ENCODE measurements at places on chromosomes 5 and 9. TPM values are rescaled to one million over a fixed set of nuclear protein-coding genes. Genes with fewer than 3 reads are reported as not detected.

DNA sequence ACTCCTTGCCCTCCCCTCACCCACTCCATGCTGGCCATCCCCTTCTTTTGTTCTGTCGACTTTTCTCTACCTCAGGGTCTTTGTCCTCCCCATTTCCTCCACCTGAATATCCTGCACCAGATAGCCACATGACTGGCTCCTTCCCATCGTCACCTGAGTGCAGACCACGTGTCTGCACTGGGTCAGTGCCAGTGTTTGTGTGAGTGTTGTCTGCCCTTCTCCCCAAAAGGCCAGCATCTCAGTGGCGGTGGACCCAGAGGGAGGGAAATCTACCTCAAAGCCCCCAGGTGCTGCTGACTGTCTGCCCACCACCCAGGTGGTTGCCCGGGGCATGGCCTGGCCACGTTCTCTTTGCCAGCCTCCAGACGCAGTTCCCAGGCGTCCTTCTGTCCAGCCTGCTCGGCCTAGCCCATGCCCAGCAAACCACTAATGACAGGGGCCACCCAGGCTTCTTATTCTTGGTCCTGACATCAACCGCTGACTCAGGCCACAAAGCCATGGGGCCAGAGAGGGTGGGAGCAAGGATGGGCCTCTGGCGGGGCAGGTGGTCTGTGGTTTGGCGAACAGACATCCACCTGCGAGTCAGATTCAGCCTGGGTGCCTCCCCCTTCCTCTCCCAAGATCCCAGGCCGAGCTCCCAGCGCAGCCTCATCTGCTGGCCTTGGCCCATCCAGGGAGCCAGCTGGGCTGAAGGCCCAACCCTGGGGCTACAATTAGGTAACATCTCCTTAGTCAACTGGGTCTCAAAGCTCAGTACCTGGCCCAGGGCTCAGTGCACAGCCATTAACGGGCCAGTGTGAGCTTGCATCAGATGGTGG, 5.5 kb upstream of the NINJ1 start:
- H3K36me3 ChIP-seq, result peaks cover 3% of the 10 kb centered on the region
- H3K4me1 ChIP-seq, result peaks cover 47% of the 10 kb centered on the region

The TTC39B gene
- 20.3 TPM for total RNA-seq

GRCh38 chr9:92468206-92468605, 14.1 kb downstream of the ASPN start:
- no peaks in the 10 kb centered on the region for H3K36me3 ChIP-seq
- no peaks in the 10 kb centered on the region for H3K27me3 ChIP-seq
- no peaks in the 10 kb centered on the region for H3K4me1 ChIP-seq
- H3K27ac ChIP-seq, result no peak overlapping the region
- H3K4me3 ChIP-seq, result no peak overlapping the region

- DNase-seq, result no peak
- H3K4me3 ChIP-seq, result no peak overlapping the region
- H3K27ac ChIP-seq, result no peak overlapping the region
- H3K36me3 ChIP-seq, result no peaks in the 10 kb centered on the region
- no peaks in the 10 kb centered on the region for H3K4me1 ChIP-seq
These were observed 69.0 kb downstream of the SV2C start for GRCh38 chr5:76152161-76152560.

The SLC22A4 gene
- 1.1 TPM for total RNA-seq

DNA sequence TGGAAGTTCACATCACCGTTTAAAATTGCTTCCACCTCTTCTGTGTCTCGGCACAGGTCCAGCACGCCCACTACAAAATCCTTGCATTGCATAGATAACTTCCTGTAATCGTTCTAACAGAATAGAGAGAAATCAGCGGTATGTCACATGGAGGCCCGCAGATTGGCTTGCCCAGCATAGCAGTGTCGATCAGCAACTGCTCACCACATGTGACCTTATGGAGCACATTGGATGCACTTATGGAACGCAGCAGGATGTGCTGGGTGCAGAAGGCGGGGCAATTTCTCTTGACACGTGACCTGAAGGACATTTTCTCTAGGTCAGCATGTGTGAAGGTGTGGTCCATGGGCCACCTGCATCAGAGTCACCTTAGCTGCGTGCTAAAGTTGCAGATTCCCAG, 49.7 kb downstream of the TRPC7 start:
- no peaks in the 10 kb centered on the region for H3K36me3 ChIP-seq
- peak; percentile 37 for DNase-seq
- no peaks in the 10 kb centered on the region for H3K27me3 ChIP-seq
- no peak overlapping the region for H3K4me3 ChIP-seq
- no peak overlapping the region for H3K27ac ChIP-seq

GRCh38 chr9:134025606-134026541, 593 bp downstream of the BRD3OS start:
- H3K36me3 ChIP-seq, result peaks cover 10% of the 10 kb centered on the region
- peak; percentile 86 for DNase-seq
- H3K27ac ChIP-seq, result peak overlapping the region; percentile 79
- peaks cover 4% of the 10 kb centered on the region for H3K4me1 ChIP-seq
- no peaks in the 10 kb centered on the region for H3K27me3 ChIP-seq

DNA sequence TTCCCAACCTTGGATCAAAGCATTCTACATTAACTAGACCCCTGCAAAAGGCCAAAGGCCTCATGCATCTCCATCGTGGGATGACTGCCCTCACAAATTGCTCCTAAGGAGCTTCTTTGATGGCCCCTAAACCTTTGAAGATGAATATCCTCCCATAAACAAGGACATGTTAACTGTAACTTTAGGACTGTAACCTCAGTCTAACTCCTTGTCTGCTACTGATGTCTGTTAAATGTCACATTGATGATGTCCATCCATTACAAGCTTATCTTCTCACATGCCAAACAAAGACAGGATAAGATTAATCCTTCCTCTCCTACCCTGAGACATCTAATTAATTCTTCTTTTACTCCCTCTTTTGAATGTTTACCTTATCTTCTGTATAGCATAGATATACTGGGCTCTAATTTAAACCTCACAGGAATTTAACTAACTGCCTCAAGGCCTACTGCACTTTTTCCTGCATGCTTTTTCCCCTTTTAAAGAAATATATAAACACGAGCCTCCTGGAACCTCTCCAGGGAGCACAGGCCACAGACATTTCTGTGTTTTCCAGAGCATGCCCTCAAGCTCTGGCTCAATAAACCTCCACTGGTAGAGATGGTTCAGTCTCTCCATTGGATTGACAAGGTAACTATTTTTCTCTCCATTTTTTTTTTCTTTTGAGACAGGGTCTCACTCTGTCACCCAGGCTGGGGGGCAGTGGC, 90.6 kb upstream of the SLC25A48 start:
- H3K4me3 ChIP-seq, result no peak overlapping the region
- no peak for DNase-seq

- no peak overlapping the region for H3K27ac ChIP-seq
- H3K4me1 ChIP-seq, result peaks cover 2% of the 10 kb centered on the region
- H3K27me3 ChIP-seq, result no peaks in the 10 kb centered on the region
- DNase-seq, result no peak
- peaks cover 77% of the 10 kb centered on the region for H3K36me3 ChIP-seq
- no peak overlapping the region for H3K4me3 ChIP-seq
These were observed 28.1 kb downstream of the TARS1 start for GRCh38 chr5:33468775-33469435.

DNA sequence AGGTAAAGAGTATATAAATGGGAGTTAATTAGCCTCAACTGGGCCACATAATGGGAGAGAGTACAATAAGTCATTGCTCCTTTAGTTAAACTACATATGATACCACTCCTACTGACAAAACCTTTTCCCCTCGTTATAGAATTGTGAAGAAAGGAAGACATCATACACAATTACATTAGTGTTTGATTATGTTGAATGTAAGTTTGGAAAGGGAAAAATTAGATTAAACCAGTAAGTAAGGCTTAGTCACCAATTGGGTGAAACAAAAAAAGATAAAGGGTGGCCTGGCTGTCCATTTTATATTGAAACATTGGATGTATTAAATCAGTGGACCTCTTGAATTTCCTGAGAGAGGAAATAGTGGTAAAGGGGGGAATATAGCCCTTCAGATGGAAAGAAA, 464.3 kb upstream of the PAPPA start:
- no peaks in the 10 kb centered on the region for H3K27me3 ChIP-seq
- DNase-seq, result no peak
- H3K4me3 ChIP-seq, result no peak overlapping the region

DNA sequence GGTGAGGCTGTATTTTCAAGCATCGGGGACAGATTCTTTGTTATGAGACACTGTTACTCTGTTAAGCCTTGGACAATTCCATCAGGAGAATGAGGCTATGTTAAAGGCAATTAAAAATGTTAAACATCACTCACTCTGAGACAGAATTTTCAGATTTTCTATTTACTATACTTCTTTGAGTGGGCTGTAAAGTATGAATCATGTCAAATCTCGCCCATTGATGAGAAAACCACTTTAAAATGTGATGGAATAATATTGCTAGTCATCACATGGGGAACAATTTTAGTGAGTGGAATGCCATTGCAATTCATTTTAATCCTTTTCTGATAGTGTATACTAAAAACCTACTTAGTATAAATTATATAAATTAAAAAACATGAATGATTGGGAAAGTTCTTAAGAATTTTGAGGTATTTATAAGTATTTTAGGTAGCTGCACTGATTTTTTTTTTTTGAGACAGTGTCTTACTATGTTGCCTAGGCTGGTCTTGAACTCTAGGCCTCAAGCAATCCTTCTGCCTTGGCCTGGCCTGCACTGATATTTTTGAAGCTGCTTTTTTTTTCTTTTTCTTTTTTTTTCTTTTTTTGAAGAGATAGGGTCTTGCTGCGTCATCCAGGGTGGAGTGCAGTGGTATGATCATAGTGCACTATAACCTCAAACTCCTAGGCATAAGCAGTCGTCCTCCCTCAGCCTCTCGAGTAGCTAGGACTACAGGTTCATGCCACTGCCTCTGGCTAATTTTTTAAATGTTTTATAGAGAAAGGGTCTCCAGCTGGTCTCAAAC, 73.2 kb downstream of the KIAA1958 start:
- no peak for DNase-seq
- H3K4me1 ChIP-seq, result no peaks in the 10 kb centered on the region
- H3K27ac ChIP-seq, result no peak overlapping the region
- H3K4me3 ChIP-seq, result no peak overlapping the region
- no peaks in the 10 kb centered on the region for H3K36me3 ChIP-seq

Data from activated CD4-positive, alpha-beta T cell treated with anti-CD3 and anti-CD28 coated beads, Interleukin-2, amount 10 ng/mL, durations not matched to agents 24 days and 14 days (primary cell).